ENCODE measurements at places on chromosomes 16 and 17.

GRCh38 chr16:12155235-12155634 is 178.7 kb downstream of the SNX29 start:
- no peak for DNase-seq

GRCh38 chr16:10282367-10282766 is 100.1 kb upstream of the GRIN2A start:
- DNase-seq = no peak

GRCh38 chr17:65166787-65167186 is 29.6 kb downstream of the RGS9 start:
- no peak for DNase-seq

- no peak for DNase-seq
Measured at GRCh38 chr16:64094992-64095634, 1026.8 kb downstream of the CDH11 start.

- DNase-seq = peak; percentile 83
Measured at GRCh38 chr16:67968400-67969253, at the start of gene SLC12A4. TSS of gene SLC12A4 (minus strand) at chr16:67968637. CDS start at chr16:67968553, 84 bp downstream.

GRCh38 chr17:79865351-79866210 is 26.3 kb upstream of the CBX4 start:
- no peak for DNase-seq

DNA sequence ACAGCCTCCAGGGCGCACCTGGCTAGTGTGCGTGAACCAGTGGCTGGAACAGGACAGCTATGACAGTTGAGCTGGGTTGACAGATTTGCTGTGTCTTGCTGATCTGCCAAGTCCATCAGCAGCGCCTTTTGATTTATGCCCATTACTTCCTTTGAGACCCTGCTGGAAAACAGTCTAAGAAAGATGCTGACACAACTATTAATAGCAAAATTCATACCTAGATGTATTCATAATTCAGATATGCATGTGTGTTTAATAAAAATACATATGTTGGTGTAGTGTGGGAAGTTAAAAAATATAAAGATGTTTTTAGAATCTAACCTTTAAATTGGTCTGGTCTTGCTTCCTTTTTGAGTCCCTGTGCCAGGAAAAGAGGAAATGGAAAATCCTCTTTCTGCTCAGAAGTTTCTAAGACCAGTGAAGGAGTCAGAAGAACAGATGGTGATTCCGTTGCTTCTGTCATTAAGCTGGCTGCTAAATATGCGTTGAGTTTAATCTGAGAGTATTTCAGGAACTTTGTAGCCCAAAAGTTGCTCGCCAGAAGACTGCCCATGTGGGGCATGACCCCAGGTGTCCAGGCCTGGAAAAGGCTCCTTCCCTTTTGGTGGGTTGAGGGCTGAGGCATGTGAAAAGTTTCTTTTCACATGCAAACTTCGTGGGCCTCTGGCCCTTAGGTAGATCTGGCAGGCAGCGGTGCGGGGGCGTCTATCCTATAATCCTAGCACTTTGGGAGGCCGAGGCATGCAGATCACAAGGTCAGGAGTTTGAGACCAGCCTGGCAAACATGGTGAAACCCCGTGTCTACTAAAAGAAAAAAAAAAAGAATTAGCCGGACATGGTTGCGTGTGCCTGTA is 40.0 kb upstream of the ENDOV start:
- DNase-seq = no peak

- peak; percentile 72 for DNase-seq
Measured at GRCh38 chr16:20799599-20799998, 6.7 kb downstream of the ERI2 start.

GRCh38 chr17:73365906-73366623 is 54.3 kb upstream of the CDC42EP4 start:
- no peak for DNase-seq

DNA sequence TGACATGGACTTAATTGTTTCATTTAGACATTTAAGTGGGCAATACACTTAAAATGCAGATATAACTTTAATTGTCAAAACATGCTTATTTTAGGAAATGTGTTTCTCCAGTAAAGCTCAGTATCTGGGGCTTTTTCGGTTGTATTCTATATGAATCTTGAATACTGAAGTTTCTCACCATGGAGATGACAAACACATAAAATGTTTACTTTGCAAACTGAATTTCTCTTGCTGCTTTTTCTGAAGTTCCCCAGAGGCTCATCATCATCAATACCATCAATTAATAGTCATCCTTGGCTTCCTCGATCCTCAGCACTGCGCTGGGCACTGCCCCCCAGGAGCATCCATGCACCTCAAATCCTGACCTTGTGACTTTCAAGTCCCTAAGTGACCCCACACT is 227.3 kb downstream of the WWOX start:
- DNase-seq = no peak

DNA sequence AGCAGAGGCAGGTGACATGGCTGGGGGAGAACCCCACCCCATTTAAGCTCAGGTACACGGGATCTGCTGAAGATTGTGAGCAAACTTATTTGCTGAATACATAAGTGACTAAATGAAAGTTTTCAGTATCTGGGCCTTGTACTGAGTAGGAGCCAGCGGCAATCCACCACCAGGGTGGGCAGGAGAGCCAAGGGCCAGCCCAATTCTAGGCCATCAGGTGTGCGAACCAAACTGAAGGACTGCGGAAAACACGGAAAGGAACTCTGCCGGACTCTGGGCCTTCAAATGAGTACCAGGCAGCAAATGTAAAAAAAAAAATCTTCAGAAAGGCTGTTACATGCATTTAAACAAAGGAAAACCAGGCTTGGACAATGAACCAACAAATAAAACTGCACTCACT is 19.7 kb downstream of the ARHGAP17 start:
- no peak for DNase-seq

DNA sequence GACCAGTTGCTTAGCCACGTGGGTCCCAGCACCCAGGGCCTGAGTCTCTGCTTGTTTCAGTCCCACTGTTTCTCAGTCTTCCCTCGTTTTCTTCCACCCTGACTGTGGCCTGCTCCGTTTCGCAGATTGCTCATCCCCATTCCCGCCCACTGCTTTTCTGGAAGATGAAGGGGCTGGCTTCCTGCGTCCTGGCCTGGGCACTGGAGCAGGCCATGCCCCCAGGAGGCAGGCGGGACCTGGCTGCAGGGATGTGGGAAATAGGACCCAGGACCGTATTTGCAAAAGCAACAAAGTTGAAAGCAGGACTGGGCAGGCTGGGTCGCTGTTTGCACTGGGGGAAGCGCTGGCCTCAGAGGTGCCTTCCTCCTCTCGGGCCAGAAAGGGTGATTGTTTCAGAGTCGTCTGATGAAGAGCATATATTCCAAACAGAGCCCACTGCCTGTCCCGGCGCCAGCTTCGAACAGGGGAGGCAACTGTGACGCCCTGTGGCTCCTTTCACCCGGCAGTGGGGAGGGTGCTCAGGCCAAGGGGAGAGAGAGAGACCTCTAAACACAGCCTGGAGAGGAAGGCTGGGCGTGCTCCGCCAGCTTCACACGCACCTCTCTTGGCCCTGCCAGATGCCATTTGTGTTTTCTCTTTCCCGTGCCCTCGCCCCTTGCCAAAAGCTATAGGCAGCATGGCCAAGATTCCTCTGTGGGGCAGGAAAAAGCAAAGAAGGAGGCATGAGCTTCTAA is 108.6 kb downstream of the CMIP start:
- no peak for DNase-seq

DNA sequence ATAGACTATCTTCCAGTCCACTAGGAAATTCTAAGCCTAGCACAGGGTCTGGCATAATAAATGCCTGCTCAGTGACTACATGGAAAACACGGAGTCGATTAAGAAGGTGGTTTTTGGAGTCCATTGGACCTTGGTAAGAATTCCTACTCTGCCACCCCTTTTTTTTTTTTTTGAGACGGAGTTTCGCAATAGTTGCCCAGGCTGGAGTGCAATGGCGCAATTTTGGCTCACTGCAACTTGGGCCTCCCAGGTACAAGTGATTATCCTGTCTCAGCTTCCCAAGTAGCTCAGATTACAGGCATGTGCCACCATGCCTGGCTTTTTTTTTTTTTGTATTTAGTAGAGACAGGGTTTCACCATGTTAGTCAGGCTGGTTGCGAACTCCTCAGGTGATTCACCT is 123.2 kb downstream of the HS3ST2 start:
- no peak for DNase-seq

GRCh38 chr17:30237296-30238002 is 2.0 kb upstream of the SLC6A4 start:
- no peak for DNase-seq

GRCh38 chr17:5706577-5707210 is 122.4 kb upstream of the NLRP1 start:
- DNase-seq = peak; percentile 21

- no peak for DNase-seq
Measured at GRCh38 chr16:68379472-68380347, 68.6 kb downstream of the SMPD3 start.

GRCh38 chr16:64715624-64716023 is 406.2 kb downstream of the CDH11 start:
- no peak for DNase-seq

GRCh38 chr17:30921544-30922196 is at the start of gene ADAP2:
TSS of gene ADAP2 (plus strand) at chr17:30921945. CDS start at chr17:30922015, 70 bp downstream.
- DNase-seq = no peak

DNA sequence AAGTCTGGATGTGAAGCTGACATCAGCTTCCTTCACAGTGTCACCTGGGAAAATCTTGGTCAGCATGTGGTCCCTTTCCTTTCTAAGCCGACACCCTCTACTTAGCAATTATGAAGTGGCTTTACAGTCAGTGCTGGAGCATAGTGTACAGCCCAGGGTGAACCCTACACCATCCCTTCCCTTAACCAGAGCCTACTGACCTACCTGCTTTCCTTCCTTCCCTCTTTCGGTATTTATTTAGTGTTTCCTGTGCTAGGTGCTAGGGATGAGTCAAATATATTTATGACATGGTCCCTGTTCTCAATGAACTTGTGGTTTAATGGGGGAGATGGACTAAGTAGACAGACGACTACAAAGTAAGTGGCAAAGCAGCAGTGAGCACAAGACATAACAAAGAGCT is 77.5 kb downstream of the CDK5R1 start:
- DNase-seq = no peak

DNA sequence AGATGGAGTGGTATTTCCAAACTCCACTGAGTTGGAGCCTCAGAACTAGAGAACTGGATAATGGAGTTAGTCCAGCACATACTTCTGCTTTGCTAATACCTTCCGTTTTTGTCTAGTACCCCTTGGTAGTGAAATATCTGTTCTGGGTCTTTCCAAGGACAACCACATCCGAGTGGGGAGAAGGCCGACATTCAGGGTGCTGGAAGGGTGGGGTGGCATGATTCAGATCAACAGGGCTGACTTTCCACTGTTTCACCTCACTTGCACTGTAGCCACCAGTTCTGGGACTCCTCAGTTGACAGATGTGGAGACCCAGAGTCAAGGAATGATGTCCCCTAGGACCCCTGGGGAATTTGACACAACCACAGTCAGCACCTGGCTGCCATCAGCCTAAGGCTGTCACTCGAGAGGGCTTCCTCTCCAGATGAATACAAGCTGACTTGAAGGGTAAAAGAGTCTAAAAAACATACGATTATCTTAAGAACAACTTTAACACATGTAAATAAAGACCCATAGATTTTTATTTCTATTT is 84.8 kb upstream of the HNF1B start:
- DNase-seq = no peak

GRCh38 chr16:83068686-83069085 is 441.9 kb downstream of the CDH13 start:
- no peak for DNase-seq

GRCh38 chr17:63382826-63383225 is 63.3 kb downstream of the CYB561 start:
- DNase-seq = no peak

- no peak for DNase-seq
Measured at GRCh38 chr16:84086341-84086740, 30.4 kb downstream of the MBTPS1 start.

GRCh38 chr16:78437352-78437968 is 338.0 kb downstream of the WWOX start:
- no peak for DNase-seq

DNA sequence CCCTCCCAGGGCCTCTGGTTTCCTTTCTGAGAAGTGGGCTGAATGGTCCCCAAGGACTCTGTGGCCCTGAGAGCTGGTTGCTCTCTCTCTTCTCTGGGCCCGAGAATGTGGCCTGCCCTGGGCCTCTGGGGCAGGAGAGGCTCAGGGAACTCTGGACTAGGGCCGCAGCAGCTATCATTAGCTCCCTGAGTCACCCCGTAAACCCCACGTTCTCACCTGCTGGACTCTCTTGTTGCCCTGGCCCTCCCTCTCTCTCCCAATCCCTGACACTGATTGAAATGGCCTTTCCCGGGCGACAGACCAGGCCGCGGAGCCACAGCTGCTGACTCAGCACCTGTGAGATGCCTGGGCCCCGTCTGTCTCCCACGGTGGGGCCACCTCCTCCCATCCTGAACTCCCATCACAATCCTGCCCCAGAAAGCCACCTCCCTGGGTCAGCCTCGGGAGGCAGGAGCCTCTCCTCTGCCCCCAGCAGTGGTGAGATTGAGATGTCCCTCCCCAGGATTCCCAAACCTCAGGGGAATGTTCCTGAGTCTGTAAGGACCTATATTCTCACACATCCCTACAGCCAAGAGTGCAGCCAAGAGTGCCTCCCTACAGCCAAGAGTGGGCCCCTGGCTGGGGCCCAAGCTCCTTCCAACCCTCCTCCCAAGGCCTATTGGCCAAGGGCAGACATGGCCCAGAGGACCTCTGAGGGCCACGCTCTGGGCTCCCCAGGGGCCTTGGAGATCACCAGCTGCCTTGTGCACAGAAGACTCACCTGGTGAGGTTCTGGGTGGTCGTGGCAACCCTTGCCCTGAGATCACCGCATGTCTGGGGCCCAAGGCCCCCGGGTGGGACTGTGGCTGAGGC is 470 bp downstream of the TRPV3 start:
- DNase-seq = no peak

- peak; percentile 74 for DNase-seq
Measured at GRCh38 chr17:81119223-81120148, 45.8 kb upstream of the PVALEF start.

DNA sequence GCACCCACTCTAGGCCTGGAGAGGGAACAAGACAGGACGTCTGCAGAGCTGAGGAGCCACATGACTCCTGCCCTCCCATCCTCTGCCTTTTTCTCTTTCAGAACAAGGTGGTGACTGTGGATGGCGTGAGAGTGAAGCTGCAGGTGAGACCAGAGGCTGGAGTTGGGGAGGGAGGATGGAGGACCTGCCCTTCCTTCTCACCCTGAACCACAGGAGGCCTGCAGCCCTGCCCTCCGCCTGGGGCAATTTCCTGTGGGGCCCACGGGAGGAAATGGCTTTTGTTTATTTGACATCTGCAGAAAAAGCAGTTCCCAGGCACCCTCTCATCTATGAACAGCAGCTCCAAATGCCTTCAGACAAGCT is 5.1 kb downstream of the RAB37 start:
- no peak for DNase-seq

DNA sequence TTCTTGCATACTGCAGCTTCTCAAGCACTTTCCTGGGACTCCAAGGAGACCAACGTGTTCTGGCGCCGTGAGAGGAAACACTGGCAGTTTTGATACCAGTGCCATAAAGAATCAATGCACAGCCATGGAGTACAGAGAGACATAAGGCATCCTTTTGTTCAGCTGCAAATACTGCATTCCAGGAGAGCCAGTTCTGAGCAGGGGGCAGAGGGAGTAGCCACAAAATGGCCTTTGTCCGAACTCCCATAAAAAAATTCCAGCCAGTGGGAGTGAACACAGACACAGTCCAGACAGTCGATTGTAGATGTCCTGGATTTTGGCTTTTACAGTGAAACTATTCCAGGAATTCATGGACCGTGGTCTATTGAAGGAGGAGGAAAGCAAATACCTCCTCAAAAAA is 36.2 kb upstream of the TEKT3 start:
- no peak for DNase-seq

Data from hematopoietic multipotent progenitor cell (in vitro differentiated cells).